ENCODE measurements at places on chromosomes 1 and 21.

GRCh38 chr1:17212009-17212408, 7.1 kb downstream of the PADI1 start:
- no peak for DNase-seq

DNA sequence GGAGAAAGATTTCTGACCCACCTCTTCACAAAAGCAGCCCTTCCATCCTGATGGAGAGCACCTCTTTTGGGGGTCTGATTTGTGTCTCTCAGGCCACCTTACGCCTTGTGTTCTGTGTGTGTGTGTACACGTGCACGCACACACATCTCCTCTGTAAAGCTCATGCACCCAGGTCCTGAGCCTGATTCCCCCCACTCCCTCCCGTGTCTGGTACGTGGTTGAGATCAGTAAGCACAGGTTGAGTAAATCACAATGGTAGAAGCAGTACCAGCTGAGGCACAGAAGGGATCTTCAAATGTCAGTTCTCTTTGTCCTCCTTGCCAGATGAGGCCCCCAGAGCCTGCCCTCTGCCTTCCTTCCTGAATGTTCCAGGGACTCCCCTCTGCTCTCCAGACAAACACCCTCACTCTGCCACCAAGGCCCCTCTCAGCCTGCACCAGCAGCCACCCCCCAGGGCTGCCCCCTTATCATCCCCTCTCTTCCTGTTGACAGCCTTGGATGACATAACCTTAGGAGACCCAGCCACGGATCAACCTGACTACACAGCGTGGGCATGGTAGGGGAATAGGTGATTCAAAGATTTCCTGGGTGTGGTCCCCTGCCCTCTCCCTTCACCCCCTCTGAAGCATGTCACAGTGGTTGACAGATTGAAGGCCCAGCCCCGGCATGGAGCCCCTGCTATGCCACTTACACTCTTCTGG, 112.8 kb downstream of the HIVEP3 start:
- DNase-seq: no peak

DNA sequence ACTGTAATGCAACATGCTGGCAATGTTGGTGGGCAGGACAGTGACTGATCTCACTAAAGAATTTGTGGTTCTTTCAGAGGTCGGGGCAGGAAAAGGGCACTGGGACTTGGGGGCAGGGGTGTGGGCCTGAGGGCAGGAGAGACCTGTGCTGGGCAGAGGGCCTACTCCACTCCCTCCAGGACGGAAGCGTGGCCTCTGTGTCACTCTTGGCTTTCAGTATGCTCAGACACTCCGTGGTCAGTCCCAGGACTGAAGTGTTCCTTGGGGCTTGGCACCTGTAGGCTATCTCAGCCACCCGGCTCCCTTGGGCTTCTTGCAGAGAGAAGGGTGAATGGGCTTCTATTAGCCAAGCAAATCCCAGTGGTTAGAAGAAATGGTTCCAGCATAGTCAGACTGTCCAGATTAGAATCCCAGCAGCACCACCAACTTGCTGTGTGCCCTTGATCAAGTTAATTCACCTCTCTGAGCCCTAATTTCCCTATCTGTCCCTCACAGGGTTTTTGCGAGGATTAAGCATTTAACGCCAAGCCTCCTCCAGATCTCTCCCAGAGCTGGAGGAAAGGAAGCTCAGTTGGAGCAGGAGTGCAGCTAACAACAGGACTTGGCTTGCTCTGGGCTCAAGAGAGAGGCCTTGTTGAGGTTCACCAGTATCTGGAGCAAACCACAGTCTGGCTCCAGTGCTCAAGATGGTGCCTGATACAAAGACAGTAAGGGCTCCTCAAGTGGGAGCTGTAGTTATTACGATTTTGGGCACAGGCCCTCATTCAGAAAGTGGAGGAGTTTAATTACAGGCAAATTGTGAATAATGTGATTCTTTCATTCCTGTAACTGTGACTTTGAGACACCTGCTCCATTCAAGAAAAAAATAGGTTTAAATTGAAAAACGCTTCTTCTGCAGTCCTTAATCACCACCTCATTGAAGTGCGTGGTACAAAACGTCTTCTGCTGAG, 57.7 kb upstream of the LRP8 start:
- DNase-seq: no peak

DNA sequence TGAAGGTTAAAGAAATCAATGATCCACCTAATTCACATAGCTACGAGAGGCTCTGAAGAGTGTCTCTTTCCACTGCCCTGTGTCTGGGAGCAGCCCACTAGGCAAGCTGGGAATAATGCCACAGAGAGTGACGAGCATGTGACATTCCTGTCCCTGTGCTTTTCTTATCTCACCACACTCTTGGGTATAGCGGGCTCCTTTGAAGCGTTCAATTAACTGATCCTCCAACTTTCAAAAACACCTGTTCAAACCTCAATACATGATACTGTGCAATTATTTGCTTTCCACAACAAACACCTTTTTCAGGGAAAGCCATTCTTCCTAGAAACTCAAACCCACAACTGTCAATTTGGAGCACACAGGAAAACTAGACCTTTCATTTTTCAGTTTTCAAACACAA, 43.4 kb downstream of the PLPP3 start:
- no peak for DNase-seq

DNA sequence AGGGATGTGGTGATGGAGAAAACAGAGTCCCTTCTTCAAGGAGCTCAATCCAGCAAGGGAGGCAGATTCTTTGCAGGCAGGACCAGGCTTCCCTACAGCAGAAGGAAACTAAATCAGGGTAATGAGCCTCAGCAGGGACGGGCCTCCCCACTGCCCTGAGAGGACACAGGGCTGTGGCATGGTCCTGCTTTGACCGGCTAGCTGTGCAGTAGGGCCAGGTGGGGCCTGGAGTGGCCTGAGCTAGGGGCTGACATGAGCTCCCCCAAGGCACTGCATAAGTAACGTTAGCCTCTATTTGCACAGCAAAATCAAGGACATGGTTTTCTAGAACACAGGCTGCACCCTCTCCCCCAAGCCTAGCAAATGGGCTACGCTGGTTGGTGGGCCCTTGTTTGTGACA, 162.9 kb downstream of the RYR2 start:
- no peak for DNase-seq

- DNase-seq: no peak
These were observed 33.8 kb upstream of the CSF3R start for GRCh38 chr1:36516372-36517010.

DNA sequence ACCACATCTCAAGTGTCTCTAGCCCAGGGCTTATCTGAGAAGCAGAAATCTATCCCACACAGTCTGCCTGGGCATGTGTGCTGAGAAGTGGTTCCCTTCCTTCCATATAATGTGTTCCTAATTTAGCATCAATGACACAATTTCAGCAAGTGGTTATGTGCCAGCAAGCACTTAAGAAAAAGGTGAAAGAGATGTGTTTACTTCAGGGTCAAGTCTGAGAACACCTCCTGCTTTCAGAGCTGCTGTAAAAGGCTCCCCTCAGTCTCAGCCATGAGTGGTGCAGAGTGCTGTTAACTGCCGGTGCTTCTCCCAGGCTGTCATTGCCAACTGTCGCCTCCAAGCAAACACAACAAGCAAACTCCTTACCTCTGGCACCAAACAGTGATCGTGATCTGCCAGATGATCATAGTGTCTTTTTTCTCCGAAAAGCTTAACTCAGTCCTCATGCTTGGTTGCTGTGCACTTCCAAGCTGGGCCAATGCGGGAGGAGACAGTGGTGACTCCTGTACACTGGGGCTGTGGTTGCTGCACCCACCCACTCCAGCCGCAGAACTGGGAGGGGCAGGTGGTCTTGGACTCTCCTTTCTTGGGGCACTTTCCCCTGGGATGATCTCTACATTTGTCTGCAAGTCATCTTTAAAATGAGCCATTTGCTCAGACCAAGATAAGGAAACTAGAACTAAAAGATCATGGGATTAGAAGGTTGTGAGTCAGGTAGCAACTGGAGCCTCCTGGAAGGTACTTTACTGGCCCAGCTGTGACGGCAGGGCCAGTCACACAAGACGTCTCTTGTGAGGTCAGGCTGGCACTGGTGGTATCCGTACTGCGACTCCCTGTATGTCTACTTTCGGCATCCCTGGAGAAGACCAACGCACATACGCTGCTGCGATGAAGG, 32.4 kb downstream of the ATP1A1 start:
- DNase-seq: no peak

- no peak for DNase-seq
These were observed 7.9 kb upstream of the CDC73 start for GRCh38 chr1:193113992-193114332.

- no peak for DNase-seq
These were observed 11.7 kb downstream of the NR5A2 start for GRCh38 chr1:200038981-200039848.

DNA sequence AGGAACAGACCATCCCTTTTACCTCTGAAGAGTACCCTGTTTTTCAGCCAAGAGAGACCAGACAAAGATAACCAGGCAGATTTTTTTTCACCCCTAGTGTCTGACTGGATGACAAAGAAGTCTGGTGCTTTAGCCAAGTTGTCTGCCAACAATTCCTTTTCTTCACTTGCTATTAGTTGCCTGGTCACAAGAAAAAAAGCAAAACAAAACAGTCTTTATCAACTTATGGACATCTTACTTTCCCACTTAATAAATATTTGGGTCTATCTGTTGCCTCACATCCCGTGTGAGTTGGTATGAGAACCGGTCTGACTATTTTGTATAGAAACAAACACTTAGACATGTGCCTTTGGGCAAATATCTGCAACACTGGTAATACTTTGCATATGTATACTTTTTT, 662.9 kb downstream of the PLPP3 start:
- no peak for DNase-seq

DNA sequence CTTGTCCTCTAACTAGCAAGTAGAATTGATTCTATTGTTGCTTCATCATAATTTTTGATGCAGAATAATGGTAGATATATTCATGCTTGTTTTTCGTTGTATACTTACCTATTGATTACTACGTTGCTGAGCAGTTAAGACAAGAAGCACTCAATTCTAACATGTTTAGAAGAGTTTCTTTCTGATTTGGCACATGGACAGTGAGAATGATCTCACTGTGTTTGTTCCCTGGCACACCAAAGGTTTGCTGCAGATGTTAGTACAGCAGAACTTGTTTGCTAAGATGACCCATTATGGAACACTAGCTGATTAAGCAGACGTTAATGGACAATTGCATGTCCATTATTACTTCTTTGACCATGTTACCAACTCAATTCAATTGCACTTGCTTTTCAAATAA, 184.7 kb upstream of the SGIP1 start:
- no peak for DNase-seq

DNA sequence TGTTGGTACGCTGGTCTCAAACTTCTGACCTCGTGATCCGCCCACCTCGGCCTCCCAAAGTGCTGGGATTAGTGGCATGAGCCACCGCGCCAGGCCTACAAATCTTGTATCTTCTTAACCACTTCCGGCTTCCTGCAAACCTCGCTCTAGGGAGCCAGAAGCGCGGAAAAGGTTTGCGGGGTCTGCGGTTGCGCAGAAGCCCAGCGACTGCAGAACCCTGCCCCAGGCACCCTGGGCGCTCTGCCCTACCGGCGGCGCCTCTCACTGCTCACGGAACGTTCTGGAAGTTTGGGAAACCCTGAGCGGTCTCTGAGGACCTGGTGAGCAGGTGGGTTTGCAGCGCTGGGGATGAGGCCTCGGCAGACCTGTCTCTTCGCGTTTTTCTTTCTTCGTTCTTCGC, at the start of gene C1orf146:
TSS of gene C1orf146 (plus strand) at position 195 of the 400 bp plus-strand sequence. CDS start 13,506 bp downstream, outside the sequence.
- DNase-seq: no peak

- no peak for DNase-seq
These were observed 77.6 kb downstream of the MORN1 start for GRCh38 chr1:2313651-2314261.

GRCh38 chr21:36022427-36023091, 37.8 kb downstream of the SETD4 start:
- no peak for DNase-seq

- no peak for DNase-seq
These were observed 136.9 kb upstream of the ADAMTS5 start for GRCh38 chr21:27103768-27104167.

- no peak for DNase-seq
These were observed 10.8 kb downstream of the HHAT start for GRCh38 chr1:210339500-210339899.

DNA sequence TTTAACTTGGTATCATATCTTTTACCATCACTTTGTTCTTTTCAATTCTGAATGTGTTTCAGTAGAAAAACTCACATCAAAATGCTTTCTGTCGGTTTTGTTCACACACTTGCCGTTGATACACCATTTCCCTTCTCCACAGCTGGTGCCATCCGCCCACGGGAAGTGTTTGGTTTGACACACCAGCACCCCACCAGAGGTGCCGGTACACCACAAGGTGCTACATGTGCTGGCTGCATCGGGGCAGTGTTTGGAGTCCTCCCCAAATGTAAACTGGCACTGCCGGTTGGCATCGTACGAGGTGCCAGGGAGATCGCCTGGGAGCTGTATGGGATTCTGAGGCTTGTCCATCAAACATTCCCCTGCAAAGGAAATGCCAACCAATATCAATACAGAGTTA, 5.0 kb downstream of the ADAMTS1 start:
- DNase-seq: no peak

DNA sequence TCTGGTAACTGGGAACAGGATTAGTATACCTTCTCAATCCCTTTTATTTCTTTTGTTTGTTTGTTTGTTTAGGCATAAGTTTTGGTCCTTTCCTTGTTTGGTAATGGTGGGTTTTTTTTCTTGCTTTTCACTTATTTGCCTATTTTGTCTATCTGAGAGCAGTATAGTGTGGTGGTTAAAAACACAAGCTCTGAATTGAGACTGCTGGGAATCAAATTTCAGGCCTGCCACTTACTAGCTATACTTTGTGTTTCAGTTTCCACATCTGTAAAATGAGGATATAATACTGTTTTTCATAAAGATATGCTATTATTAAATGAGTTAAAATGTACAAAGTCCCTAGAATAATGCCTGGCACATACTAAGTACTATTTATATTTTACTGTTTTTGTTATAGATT, 81.6 kb upstream of the IVNS1ABP start:
- no peak for DNase-seq

DNA sequence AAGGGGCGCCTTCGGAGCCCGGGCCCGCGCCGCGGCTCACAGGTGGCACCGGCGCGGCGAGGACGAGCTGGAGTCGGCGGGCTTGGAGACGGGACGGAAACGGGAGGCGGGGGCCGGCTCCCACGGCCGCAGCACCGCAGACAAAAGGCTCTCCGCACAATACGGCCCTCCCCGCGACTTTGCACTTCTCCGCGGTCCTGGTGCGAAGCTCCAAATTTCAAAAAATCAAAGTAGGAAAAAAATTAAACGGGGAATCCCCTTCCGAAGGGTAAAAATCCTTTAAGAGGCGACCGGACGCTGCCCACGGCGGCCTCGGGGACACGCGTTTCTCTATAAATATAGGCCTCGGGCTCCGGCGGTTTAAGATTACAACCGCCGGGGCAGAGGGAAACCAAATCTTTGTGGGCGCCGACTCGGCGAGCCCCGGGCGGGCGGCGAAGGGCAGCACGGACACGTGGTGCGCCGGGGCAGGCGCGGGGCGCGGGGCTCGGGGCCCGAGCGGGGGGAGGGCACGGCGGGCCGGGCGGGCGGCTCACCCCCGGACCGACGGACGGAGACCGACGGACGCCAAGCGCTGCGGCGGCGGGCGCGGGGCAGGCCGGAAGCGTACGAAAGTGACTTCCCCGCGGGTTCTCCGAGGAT, 453 bp downstream of the PABPC4 start:
- no peak for DNase-seq

GRCh38 chr1:218336328-218336727, 8.8 kb upstream of the TGFB2 start:
- DNase-seq: no peak

Measured in stimulated activated CD4-positive, alpha-beta T cell treated with anti-CD3 and anti-CD28 coated beads, TNF-alpha, amount 100 ng/mL, for 1 hour (primary cell).